Muscle of back (tissue), 13 donors: ENCODE measurements at places on chromosomes 6 and 20. TPM values are rescaled to one million over a fixed set of nuclear protein-coding genes. Genes with fewer than 3 reads are reported as not detected.

Gene USP49
- polyA plus RNA-seq = 3.4 TPM

Gene TM9SF4
- polyA plus RNA-seq = 41.7 TPM

Gene VSX1
- polyA plus RNA-seq = not detected

Gene RBPJL
- polyA plus RNA-seq = not detected

Gene DCDC2
- 0.14 TPM for polyA plus RNA-seq

Gene FRMD1
- 0.19 TPM for polyA plus RNA-seq

Gene RSPH9
- 0.50 TPM for polyA plus RNA-seq

Gene ALDH8A1
- polyA plus RNA-seq = 3.1 TPM

GRCh38 chr20:21237956-21238799 is 65.0 kb upstream of the XRN2 start:
- no peak for DNase-seq

- DNase-seq = peak; percentile 84
These were observed 242.1 kb downstream of the SOD2 start for GRCh38 chr6:159450815-159451465.

DNA sequence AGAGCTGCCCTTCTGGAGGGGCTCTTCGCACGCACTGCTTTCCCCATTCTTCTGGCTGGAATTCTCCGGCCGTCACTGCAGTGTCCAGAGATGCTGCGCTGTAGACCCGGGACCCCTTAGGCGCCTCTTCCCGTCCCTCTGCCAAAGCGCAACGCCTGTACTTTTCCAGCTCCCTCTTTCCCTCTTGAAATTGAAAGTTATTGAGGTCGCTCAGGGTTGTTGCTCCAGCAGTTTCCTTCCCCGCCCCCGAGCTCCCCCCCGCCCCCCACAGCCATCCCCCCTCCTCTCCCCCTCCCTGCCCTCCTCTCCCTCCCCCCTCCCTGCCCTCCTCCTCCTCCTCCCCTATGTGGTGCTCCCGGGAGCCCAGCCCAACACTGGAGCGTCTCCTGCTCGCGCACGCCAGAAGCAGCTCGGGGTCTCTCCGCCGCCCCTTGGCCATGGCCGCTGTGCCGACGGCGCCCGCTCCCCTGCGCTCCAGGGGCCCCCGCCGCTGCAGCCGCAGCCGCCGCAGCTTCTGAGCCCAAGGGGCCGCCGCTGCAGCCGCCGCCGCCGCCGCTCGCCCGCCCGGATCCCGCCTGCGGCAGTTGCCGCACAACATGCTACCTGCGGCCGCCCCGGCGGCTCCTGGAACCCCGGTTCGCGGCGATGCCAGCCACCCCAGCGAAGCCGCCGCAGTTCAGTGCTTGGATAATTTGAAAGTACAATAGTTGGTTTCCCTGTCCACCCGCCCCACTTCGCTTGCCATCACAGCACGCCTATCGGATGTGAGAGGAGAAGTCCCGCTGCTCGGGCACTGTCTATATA is at the start of gene RSPO3:
TSS of gene RSPO3 (plus strand) at position 374 of the 804 bp plus-strand sequence. CDS start 522 bp downstream, outside the sequence.
- DNase-seq = peak; percentile 65

DNA sequence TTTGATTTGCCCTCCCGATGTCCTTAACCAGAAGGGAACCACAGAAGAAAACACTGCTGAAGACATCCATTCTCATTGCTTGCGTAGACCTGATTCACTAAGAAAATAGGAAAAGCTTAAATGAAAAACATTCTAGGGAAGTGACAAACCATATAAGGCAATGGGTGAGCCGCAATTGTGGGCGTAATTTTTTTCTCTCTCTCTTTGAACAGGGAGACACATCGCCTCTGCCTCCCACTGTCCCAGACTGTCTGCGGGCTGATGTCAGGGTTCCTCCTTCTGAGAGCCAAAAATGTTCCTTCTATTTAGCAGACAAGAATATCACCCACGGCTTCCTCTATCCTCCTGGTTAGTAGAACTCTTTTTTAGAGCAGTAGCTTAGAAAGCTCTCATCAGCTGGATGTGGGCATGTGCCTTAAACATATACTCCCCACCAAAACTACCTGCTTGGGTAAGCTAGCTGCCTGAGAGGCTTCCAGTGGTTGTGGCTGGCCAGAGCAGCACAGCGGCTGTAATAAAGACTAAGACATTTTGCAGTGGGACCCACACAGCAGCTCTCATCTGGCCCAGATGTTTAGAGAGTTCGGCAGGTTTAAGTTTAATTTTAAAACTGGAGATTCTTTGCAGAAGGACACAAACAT is 22.7 kb upstream of the CTAGE9 start:
- no peak for DNase-seq

- DNase-seq = no peak
These were observed 60.5 kb upstream of the PRND start for GRCh38 chr20:4661191-4661590.

DNA sequence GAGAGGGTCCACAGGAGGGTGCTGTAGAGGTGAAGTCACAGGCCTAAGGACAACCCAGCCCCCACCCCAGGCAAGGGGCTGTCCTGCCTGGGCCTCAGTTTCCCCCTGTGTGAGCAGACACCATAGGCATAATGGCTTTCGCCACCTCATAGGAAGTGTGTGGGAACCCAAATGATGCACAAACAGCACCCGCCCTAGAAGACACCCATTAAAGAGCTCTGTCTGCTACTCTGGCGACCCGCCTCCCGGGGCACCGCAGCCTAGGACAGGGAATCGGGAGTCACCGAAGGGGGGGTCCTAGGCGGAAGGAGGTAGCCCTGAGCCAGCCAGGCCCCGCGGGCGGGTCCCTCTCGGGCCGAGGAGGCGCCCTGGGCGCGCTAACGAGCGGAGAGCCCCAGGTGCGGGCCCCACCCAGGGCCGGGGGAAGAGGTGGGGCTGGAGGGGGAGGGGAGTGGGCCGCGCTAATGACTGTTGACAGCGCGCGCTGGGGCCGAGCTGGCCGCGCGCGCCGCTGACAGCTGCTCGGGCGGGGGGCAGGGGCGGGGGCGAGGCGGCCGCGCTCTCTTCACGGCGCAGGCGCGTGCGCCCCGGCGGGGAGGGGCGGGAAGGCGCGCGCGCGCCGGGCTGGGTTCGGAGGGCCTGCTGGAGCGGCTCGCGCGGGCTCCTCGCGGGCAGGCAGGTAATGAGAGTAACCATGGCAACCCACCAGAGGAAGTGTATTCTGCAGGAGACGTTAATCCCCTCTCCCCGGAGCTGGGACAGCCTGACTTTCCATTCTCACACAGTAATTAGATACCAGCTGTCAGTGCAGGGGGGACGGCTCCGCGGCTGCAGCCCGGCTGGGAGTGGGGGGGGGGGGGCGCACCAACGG is 48.9 kb downstream of the NOL4L start:
- DNase-seq = peak; percentile 69

- no peak for DNase-seq
These were observed 14.6 kb upstream of the RIPOR2 start for GRCh38 chr6:24950218-24950941.

GRCh38 chr6:154491567-154492470 is 18.7 kb downstream of the CNKSR3 start:
- no peak for DNase-seq

GRCh38 chr20:63442100-63442493 is 30.4 kb downstream of the KCNQ2 start:
- DNase-seq = no peak

DNA sequence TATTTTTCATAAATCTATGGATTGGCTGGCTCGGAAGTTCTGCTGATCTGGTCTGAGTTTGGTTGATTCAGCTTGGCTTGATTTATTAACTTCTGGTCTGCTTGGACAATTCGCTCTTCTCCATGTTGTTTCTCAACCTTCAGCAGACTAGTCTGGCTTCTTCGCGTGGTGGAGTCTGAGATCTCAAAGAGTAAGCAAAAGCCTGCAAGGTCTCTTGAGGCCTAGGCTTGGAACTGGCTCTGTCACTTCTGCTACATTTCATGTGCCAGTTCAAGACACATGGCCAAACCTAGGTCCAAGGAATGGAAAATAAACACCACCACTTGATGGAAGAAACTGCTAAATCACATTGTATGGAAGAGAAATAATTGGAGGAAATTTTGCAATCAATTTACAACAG is 115.1 kb upstream of the JAG1 start:
- no peak for DNase-seq

DNA sequence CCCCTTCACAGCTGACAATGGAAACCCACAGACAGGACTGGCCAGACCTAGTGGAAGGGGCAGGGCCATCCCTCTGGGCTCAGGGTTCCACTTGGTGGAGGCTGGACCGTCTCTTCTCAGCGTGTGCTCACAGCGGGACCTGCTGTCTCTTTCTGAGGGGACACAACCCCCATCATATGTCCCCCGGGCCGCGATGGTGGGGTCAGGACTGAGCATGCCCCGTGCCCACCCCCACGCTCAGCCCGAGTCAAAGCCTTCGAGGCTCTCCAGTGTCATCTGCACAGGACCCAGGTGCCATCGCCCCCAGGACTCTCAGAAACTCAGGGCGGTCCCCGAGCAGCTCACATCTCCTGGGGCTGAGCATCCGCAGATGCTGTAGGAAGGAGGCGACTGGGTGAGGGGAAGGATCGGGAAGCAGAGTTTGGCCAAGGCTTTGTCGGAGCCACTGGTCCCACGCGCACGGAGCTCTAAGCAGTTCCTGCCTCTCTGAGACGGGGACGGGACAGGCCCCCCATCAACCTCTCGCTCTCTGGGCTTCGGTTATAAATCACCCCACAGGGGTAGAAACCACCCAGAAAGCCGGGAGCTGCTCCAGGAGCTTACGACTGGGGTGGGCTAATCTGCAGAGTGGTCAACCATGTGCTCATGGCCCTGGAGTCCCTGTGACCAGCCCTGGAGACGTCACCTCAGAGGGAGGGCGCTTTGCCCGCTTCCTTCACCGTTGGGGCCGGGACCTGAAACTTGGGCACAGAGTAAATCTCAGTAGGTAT is 183.4 kb upstream of the SULF2 start:
- no peak for DNase-seq

GRCh38 chr20:37853823-37854375 is 49.0 kb upstream of the VSTM2L start:
- DNase-seq = no peak

DNA sequence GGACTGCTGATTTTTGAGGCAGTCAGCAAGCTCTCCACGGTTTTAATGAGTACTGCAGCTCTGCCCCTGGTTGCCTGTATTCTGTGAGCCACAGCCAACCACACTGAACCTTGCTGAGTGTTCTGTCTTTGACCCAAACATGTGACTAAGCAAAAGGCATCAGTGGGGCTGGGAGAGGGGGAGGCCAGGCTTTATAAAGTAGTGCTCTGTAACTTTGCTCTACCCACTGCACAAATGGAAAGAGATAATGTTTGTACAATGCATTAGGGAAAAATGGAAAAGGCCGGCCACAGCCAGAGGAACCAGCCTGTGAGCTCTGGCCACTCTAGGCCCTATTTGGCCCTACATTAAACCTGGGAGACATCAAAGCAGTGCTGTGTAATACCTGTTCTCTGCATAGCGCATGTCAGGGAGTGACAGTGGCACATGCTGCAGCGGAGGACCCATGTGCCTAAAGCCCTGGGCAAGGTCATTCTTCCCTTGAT is 22.0 kb downstream of the KLHL31 start:
- no peak for DNase-seq

DNA sequence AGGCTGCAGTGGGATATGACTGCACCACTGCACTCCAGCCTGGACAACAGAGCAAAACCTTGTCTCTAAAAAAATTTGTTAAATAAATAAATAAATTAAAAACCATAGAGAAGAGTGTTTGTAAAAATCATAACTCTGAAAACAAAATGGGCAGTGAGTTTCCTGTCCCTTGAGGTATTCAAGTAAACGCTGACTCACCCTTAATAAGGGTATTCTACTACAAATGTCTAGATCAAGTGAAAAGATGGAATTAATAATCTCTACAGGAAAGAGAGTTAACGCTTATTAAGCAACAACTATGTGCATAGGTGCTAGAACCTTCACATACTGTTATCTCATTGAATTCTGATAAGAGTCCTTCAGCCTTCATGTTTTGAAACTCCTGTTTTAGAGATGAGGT is 19.9 kb upstream of the MBOAT1 start:
- no peak for DNase-seq

DNA sequence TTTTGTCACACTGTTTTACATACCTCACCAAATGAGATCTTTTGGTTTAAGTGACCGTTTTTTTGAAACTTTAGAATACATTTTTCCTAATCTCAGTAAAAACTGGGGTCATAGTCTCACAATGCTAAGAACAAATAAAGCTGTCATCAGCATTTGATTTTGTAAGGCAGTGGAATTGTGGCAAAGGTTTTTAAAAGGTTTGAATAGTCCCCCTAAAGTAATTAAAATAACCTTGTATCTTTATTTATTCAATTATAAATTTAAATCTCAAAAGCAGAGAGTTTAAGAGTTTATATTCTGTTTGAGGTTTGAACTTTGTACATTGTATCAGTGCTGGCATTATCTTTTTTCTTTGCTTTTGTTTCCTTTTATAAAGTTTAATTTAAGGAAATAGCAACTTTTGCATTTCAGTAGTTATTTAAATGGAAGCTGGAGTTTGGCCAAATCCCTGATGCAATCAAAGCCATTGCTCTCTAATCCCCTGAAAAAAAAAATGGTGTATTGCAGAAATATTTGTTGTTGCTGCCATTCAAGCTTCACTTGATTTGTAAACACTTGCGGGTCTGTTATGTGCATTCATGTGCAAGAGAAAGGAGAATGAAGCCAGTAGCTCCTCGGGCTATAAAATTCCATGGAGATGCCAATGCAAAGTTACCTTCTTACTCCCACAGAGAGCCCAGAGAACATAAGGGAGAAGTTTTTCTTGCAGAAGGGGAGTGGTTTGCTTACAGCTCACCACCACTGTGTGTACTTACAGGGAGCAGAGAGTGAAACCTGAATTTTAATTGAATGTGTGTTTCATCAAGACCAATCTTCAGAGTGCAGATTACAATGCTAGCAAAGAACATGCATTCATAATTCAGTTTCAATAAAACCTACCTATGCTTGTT is 391.8 kb downstream of the ARHGAP18 start:
- DNase-seq = peak; percentile 9

GRCh38 chr6:155193526-155193925 is 70.3 kb upstream of the CLDN20 start:
- no peak for DNase-seq

GRCh38 chr6:146090474-146090873 is 61.6 kb downstream of the GRM1 start:
- DNase-seq = no peak

- DNase-seq = no peak
These were observed 61.4 kb upstream of the UTRN start for GRCh38 chr6:144223686-144224085.

DNA sequence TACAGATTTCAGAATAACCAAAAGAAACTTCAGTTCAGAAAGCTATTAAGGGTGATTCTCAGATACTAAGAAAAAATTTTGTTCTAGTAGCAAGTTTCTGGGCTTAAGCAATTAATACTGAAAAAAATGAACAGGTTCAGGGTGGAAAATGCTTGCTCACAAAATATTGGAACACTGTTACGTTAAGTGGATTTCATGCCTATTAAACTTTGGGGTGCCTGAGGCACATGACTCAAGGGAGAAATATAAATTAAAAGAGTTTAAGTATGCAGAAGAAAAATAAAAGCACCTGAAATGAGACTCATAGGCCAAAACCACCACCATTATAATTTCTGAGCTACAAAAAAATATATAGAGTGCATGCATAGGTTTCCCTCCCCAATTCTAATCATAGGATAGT is 32.3 kb upstream of the HSF2 start:
- no peak for DNase-seq

DNA sequence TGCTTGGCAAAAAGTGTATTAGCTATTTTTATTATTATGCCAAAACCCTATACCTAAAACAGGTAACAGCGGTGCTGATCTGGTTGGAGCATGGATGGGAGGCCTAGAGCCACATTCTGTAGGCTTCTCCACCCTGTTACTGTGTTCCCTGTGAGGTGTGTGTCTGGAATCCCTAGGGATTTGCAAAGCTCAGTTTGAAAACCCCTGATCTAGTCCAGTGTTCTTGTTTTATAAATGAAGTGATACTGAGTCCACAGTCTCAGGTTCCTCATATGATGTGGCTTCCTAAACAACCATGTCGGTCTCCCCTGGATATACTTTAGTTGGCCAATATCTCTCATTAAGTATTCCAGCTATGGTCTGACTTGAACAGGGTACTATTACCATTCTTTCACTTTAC is 16.3 kb downstream of the ACSS2 start:
- DNase-seq = no peak
